SK-N-SH treated with all-trans-retinoic acid at 6 μM for 48 hours (cell line): ENCODE measurements at places on chromosomes 3 and 15.

GRCh38 chr3:184381261-184382224 is 1.7 kb downstream of the CHRD start:
- no peak for ATAC-seq

DNA sequence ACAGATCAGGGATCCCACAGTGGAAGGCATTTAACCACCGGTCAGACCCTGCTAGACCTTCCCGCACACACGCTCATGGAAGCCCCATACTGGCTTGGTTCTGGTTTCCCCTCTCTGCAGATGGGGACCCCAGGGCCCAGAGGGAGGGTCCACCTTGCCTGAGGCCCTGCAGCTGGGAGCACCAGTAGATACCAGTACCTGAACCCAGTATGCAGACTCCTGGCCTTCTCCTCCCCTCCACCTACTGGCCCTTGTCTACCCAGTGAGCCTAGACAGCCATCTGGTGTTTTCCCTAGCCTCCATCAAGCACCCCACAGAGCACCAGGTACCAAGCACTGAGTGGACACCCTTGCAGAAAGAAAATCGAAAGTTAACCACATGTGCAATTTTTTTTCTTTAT is 65.1 kb downstream of the MEGF11 start:
- no peak; the same call in 2 of the 3 replicates for ATAC-seq

- ATAC-seq, result peak; percentile 56; the same call in 1 of the 3 replicates
These were observed 122.0 kb upstream of the MELTF start for GRCh38 chr3:197151580-197151979.

GRCh38 chr3:14209581-14210289 is 31.1 kb downstream of the LSM3 start:
- no peak for ATAC-seq

DNA sequence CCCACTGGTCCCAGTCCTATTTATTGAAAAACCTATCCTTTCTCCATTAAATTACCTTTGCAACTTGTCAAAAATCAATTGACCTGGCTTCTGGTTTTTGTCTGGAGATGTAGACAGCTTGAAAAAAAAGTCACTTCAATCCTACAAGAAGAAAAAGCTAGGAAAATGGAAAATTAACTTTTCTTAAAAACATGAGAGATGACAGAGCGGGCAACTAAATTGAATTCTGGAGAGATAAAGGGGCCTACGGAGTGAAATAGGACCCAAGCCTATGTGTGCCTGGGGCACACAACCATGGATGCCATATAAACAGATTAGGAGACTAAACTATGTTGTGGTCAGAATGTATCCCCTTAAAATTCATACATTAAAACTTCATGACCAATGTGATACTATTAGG is 363.3 kb upstream of the SLCO3A1 start:
- no peak for ATAC-seq

DNA sequence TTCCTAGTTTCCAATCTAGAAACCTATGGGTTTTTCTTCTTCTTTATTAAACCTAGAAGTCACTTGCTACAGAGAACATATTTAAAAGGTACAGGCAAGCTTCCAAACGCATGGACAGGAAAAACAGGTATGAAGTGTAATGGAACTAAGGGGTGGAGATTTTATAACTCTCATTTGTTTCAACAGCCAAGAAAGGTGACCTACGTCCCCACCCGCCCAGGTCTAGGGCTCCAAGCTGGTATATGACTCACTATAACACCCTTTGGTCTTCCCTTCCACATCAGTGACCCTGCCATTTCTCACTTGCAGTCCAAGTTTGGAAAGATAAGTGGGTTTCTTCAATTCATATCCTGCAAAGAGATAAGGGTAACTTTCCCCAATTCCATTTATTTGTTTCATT is 6.0 kb upstream of the LIPH start:
- no peak for ATAC-seq
